Endodermal cell (in vitro differentiated cells): ENCODE measurements at places on chromosomes 3 and 15. TPM values are rescaled to one million over a fixed set of nuclear protein-coding genes. Genes with fewer than 3 reads are reported as not detected.

- H3K4me1 ChIP-seq, result peaks cover 7% of the 10 kb centered on the region
- peak; percentile 70 for DNase-seq
- H3K27me3 ChIP-seq, result no peaks in the 10 kb centered on the region
- H3K4me3 ChIP-seq, result no peak overlapping the region
Observed at GRCh38 chr3:194270627-194271459, 80.3 kb downstream of the CPN2 start.

The ARHGAP11A gene
- total RNA-seq, result 61.0 and 78.4 TPM in 2 replicates

DNA sequence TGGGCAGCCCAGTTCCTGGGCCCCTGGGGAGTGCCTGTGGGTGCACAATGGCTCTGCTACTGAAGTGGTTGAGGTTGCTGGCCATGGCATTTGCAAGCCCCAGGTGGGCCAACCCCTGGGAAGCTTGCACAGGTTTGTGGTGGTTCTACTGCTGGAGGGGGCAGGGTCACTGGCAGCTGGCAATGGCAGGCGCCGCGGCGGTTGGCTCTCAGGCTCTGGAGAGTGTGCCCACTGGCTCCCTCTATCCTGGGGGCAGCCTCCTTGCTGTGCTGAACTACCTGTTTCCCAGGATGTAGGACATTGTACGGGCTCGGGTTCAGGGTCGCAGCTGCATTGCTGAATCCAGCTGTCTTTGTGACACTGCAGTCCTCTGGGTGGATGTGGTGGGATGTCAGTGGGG lies 180.2 kb upstream of the HES1 start:
- no peak for DNase-seq
- no peak overlapping the region for H3K27ac ChIP-seq
- no peak overlapping the region for H3K4me3 ChIP-seq

DNA sequence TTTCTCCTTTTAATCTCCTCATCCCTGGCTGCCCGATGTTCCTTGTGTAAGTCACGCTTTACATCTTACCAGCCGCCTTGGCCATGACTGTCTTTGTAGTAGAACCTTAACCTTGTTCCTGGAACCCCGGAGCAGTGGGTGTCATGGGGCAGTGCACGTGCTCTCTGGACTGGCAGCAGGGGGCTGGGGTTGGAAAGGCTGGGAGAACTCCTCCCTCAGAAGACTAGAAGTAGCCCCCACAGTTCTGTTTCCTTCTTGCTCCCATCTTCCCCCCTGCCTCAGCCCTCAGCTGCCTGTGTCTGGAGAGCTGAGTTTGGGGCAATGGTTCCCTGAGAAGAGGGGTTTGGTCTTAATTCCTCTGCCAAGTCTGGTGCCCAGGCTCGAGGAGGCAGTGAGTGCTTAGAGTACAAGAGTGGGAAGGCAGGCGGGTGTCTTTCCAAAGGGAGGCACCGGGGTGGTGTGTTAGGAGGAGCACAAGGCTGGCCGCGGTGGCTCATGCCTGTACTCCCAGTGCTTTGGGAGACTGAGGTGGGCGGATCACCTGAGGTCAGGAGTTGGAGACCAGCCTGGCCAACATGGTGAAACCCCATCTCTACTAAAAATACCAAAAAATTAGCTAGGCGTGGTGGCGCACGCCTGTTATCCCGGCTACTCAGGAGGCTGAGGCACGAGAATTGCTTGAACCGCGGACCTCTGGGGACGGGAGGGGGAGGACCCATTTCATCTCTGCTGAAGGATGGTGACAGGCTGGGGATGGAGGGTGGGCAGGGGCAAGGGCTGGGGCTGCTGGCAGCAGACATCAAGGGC lies 100.4 kb downstream of the VGLL4 start:
- H3K4me1 ChIP-seq, result no peaks in the 10 kb centered on the region
- no peaks in the 10 kb centered on the region for H3K27me3 ChIP-seq

The DPPA4 gene
- total RNA-seq, result 284 and 321 TPM in 2 replicates

The BFSP2 gene
- not detected in 3 replicates for total RNA-seq

DNA sequence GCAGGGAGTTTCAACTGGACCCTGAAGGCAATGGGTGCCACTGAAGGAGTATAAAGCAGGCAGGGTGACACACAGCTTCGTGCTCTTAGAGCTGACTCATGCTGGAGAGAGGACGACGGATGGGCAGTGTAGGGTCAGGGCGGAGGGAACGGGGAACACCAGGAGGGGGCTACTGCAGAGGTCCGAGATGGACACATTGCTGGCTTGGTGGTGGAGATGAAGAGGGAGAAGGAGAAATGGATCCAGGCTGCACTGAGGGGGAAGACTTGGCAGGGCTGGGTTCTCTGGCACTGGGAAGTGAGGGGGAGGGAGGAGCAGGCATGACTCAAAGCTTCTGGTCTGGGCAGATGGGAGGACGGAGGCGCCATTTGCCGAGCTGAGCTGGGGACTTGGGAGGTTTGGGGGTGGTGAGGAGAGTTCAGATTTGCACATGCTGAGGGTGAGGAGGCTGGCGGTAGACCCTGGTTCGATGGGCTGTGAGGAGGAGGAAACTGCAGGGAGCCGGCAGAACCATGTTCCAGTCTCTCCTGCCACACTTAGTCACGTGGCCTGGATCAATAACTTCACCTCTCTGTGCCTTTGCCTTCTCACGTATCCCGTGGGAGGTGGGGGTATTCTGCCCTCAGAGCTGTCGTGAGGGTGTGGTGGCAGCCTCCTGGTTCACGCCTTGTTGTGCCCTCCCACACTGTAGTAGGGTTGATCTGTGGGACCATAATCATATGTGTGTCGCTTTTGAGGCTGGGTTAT lies 4.6 kb upstream of the KCTD6 start:
- no peak overlapping the region for H3K4me3 ChIP-seq
- no peaks in the 10 kb centered on the region for H3K36me3 ChIP-seq
- DNase-seq, result no peak
- H3K27ac ChIP-seq, result no peak overlapping the region
- peaks cover 7% of the 10 kb centered on the region for H3K4me1 ChIP-seq

GRCh38 chr15:101255615-101256241 lies 3.9 kb upstream of the CHSY1 start:
- peak; percentile 38 for DNase-seq
- H3K36me3 ChIP-seq, result no peaks in the 10 kb centered on the region
- H3K27ac ChIP-seq, result no peak overlapping the region
- no peaks in the 10 kb centered on the region for H3K4me1 ChIP-seq
- no peaks in the 10 kb centered on the region for H3K27me3 ChIP-seq
- H3K4me3 ChIP-seq, result no peak overlapping the region

GRCh38 chr15:93179700-93180102 lies 90.7 kb upstream of the RGMA start:
- H3K4me1 ChIP-seq, result no peaks in the 10 kb centered on the region
- H3K36me3 ChIP-seq, result no peaks in the 10 kb centered on the region
- H3K27me3 ChIP-seq, result no peaks in the 10 kb centered on the region
- no peak overlapping the region for H3K4me3 ChIP-seq
- peak; percentile 77 for DNase-seq

- H3K27ac ChIP-seq, result peak overlapping the region; percentile 80
- peak overlapping the region; percentile 99 for H3K4me3 ChIP-seq
- peaks cover 12% of the 10 kb centered on the region for H3K4me1 ChIP-seq
- no peak for DNase-seq
Observed at GRCh38 chr15:72784456-72784876, 908 bp upstream of the ADPGK start.

DNA sequence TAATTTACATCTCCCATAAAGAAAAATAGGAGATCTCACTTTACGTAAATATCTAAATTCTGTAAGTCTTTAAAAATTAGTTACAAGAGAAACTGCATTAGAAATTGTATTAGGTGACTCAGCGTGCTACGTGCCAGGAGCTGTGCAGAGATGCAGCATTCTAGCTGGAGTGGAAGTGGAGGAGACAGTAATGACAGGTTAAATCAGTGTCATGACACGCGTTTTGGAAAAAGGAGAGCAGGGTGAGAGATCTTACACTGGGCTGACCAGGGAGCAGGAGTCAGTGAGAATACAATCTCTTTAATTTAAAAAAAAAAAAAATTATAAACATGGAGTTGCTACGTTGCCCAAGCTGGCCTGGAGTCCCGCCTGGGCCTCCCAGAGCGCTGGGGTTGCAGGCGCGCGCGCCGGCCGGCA lies 635 bp downstream of the TUBGCP5 start:
- no peak overlapping the region for H3K27ac ChIP-seq
- peaks cover 27% of the 10 kb centered on the region for H3K36me3 ChIP-seq
- peak overlapping the region; percentile 91 for H3K4me3 ChIP-seq
- H3K4me1 ChIP-seq, result no peaks in the 10 kb centered on the region

- peak overlapping the region; percentile 82 for H3K4me3 ChIP-seq
- no peaks in the 10 kb centered on the region for H3K36me3 ChIP-seq
- DNase-seq, result peak; percentile 63
- peaks cover 8% of the 10 kb centered on the region for H3K4me1 ChIP-seq
- H3K27ac ChIP-seq, result no peak overlapping the region
Observed at GRCh38 chr3:126356373-126357264, 589 bp downstream of the KLF15 start.

- H3K36me3 ChIP-seq, result no peaks in the 10 kb centered on the region
- no peak overlapping the region for H3K27ac ChIP-seq
- no peaks in the 10 kb centered on the region for H3K27me3 ChIP-seq
- no peak for DNase-seq
- H3K4me3 ChIP-seq, result no peak overlapping the region
Observed at GRCh38 chr3:159899166-159899565, 89.5 kb upstream of the IL12A start.

The HYKK gene
- total RNA-seq, result 3.9 TPM in 2 replicates

- no peaks in the 10 kb centered on the region for H3K36me3 ChIP-seq
- H3K27me3 ChIP-seq, result peaks cover 17% of the 10 kb centered on the region
- H3K4me3 ChIP-seq, result peak within 1 kb of the TSS; percentile 73
- no peaks in the 10 kb centered on the region for H3K4me1 ChIP-seq
- peak; percentile 99 for DNase-seq
- no peak within 1 kb of the TSS for H3K27ac ChIP-seq
Observed at GRCh38 chr3:57544181-57545125, at the start of gene DNAH12. DNAH12 (minus strand) TSS chr3:57544344; CDS start chr3:57542870, 1,474 bp downstream.

- H3K27me3 ChIP-seq, result no peaks in the 10 kb centered on the region
- H3K4me1 ChIP-seq, result no peaks in the 10 kb centered on the region
- H3K36me3 ChIP-seq, result no peaks in the 10 kb centered on the region
- no peak overlapping the region for H3K4me3 ChIP-seq
Observed at GRCh38 chr3:152538518-152538917, 269.8 kb downstream of the MBNL1 start.

DNA sequence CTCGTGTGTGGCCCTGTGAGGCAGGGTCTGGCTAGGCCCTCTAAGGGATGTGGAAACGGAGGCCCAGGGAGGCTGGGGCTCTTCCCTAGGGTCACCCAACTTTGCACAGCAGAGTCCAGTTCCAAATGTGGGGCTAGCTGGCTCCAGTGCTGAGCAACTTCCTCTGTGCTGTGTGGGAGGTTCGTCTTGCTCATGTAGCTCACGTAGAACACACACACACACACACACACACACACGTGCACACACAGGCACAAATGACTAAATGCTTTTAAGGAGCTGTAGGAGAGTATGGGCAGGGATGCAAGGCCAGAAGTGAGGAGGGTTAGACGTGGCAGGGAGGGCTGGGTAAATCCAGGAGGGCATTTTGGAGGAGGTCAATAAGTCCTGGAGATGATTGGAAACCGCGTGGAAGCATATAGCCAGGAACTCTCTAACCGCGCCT lies 213.8 kb downstream of the RPLP1 start:
- H3K36me3 ChIP-seq, result no peaks in the 10 kb centered on the region
- H3K4me1 ChIP-seq, result peaks cover 5% of the 10 kb centered on the region
- no peak overlapping the region for H3K27ac ChIP-seq
- no peak for DNase-seq

DNA sequence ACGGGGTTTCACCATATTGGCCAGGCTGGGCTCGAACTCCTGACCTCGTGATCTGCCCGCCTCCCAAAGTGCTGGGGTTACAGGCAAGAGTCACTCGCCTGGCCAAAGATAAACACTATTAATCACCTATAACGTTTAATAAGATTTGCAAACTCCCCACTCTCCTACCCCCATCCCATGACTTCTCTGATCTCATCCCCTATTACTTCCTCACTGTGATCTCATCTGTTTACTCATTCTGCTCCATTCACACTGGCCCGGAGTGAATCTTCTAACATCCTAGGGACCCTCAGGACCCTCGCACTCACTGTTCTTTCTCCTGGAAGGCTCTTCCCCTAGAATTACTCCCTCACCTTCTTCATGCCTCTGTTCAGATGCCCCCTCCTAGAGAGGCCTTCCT lies 78.9 kb downstream of the DGKG start:
- peaks cover 5% of the 10 kb centered on the region for H3K27me3 ChIP-seq
- no peaks in the 10 kb centered on the region for H3K36me3 ChIP-seq
- no peaks in the 10 kb centered on the region for H3K4me1 ChIP-seq
- no peak overlapping the region for H3K27ac ChIP-seq
- no peak overlapping the region for H3K4me3 ChIP-seq
- no peak for DNase-seq

GRCh38 chr3:141389703-141390102 lies 21.4 kb downstream of the ZBTB38 start:
- peaks cover 15% of the 10 kb centered on the region for H3K4me1 ChIP-seq
- DNase-seq, result no peak
- no peak overlapping the region for H3K27ac ChIP-seq
- no peaks in the 10 kb centered on the region for H3K36me3 ChIP-seq

GRCh38 chr3:72355168-72355567 lies 493.1 kb downstream of the SHQ1 start:
- DNase-seq, result peak; percentile 32
- no peak overlapping the region for H3K4me3 ChIP-seq
- no peaks in the 10 kb centered on the region for H3K27me3 ChIP-seq
- H3K36me3 ChIP-seq, result no peaks in the 10 kb centered on the region
- H3K4me1 ChIP-seq, result no peaks in the 10 kb centered on the region
- H3K27ac ChIP-seq, result no peak overlapping the region

GRCh38 chr3:117084739-117085270 lies 375.2 kb downstream of the TUSC7 start:
- no peak for DNase-seq
- H3K4me3 ChIP-seq, result no peak overlapping the region
- no peaks in the 10 kb centered on the region for H3K27me3 ChIP-seq
- H3K27ac ChIP-seq, result no peak overlapping the region
- H3K4me1 ChIP-seq, result peaks cover 8% of the 10 kb centered on the region

The CNTN6 gene
- total RNA-seq, result 0.23 to 0.51 TPM (median 0.33 TPM) in 3 replicates

The TPRG1 gene
- 0.66 and 1.3 TPM in 2 replicates for total RNA-seq

DNA sequence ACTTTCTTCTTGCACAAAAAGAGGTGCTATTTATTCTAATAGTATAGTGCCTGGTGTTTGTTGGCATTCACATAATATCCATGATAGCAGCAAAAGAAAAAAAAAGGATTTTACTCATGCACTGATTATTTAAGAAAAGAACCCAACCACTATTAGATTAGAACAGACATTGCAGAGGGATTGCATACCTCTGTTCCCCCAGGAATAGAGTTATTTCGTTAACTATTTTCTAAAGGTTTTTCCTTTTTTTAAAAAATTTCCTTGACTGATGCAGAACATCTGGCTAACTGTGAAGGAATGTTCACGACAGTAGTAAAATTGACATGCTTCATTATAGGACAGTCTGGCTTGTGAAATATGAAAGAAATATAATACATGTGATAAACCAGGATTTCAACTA lies 136.6 kb upstream of the PTX3 start:
- H3K4me3 ChIP-seq, result no peak overlapping the region
- DNase-seq, result no peak
- H3K27me3 ChIP-seq, result no peaks in the 10 kb centered on the region
- H3K36me3 ChIP-seq, result no peaks in the 10 kb centered on the region

DNA sequence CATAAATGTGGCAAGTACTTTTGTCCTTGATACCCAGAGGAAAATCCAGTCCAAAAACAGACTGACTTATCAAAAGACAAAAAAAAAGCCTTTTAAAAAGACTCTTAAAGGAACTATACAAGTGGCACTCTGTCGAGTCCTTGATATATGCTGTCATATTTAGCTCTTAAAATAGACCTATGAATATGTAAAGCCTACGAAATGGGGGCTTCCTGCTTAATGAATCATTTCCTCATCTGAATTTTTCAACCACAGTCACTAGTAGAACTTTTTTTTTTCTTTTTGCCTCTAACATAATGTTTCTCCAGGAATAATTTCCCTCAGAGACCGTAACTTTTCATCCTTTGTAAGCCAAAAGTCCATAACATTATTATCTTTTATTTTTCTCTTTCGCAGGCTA lies 95.8 kb downstream of the P3H2 start:
- H3K4me1 ChIP-seq, result peaks cover 5% of the 10 kb centered on the region
- H3K27me3 ChIP-seq, result no peaks in the 10 kb centered on the region
- DNase-seq, result no peak
- peaks cover 48% of the 10 kb centered on the region for H3K36me3 ChIP-seq
- H3K27ac ChIP-seq, result no peak overlapping the region
- no peak overlapping the region for H3K4me3 ChIP-seq
